ENCODE measurements at places on chromosomes 5 and 9.

DNA sequence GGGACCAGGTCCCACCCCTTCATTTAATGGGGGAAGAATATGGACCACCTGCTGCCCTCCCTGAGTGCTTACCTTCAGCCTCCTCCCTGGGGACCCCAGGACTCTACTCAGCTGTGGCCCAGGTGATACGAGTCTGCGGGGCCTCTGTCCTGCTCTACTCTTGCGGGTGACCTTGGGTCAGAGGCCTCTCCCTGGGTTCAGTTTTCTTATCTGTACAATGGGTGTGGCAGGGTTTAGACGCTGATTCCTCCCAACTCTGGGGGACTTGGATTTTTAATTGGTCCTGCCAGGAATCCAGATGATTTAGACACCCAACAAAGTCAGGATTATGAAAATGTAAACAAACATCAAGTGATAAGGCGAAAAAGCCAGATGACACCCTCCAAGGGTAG is 25.0 kb downstream of the FAM163B start:
- DNase-seq, result no peak

GRCh38 chr5:67176936-67177335 is 19.7 kb downstream of the CD180 start:
- DNase-seq, result no peak

GRCh38 chr9:14179449-14179848 is 134.5 kb downstream of the NFIB start:
- DNase-seq, result no peak

DNA sequence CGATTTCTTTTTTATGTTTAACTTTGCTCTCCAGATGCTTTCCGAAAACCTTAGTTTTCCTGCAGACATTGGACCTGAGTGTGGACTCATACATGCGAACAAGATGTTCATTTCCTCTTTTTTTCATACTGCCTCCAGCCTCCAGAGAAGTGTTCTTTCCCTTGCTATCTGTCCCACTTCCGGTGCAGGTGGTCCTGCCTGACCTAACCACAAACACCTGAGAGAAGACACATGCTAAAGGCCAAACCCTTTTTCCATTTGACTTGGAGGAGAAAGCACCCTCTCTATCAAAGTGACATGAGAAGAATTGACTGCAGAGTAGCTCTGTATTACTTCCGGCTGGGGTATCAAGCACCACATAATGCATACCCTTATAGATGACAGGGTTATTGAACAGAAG is 334.0 kb downstream of the ARHGEF28 start:
- no peak for DNase-seq

DNA sequence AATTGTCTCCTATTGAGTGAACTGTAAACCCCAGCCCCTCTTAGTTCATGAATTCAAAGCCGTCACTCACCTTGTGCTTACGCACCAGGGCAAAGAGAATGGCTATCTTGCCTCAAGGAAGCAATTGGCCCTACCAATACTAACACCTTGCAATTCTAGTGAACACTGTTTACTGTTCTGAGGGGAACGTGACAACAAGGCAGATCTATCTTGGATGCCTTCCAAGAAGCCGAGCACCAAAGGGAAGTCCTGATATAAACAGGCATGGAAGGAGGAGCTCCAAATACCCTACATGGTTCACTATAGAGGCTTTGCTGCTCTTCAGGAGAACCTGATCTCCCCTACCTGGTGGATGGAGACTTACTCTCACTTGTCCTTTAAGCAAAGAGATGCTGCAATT is 1.7 kb upstream of the PLPPR1 start:
- no peak for DNase-seq

GRCh38 chr5:15385037-15385436 is 114.9 kb upstream of the FBXL7 start:
- DNase-seq, result no peak

- DNase-seq, result no peak
These were observed 238.6 kb downstream of the SLF1 start for GRCh38 chr5:94857111-94857510.

GRCh38 chr9:133146746-133147411 is 16.8 kb downstream of the GBGT1 start:
- DNase-seq, result no peak

DNA sequence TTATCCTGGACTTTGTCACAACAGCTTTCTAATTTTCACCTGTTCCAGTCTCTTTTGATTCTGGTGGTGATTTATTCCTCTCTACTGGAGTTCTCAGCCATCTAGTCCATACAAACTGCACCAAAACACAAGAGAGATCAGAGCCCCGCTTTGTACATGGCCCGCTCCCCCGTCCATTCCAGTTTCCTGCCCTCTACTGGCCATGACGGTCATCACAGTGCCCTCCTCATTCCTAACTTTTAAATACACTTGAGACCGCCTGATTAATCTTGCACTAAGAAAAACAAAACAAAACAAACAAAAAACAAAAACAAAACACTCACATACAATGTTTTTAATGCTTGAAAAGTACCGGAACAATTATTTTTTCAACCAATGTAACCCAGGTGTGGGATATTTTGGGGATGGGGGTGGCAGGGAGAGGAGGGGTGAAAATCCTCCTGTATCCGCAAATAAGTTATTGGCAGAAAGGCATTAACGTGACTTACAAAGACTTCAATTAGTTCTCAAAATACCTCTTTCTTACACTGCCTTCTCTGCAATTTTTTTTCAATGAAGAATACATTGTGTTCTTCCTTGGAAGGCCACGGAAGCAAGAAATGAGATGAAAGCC is 84.8 kb upstream of the PAM start:
- no peak for DNase-seq

DNA sequence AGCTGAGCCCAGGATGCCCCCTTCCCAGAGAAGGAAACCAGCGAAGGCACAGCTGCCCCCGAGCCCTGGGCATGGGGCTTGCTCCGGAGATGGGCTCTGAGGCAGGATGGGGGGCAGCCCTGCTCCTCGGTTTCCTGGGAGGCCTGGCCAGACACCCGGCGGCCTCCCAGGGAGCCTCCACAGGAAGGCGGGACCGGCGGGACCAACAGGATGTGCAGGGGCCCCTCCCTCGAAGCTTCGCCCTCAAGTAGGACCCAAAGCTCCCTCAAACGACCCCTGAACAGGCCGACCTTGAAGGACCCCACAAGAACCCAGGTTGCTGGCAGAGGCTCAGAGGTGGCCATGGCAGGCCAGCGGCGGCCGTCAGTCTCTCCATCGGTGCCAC is 11.7 kb downstream of the EXD3 start:
- DNase-seq, result no peak

GRCh38 chr5:80763873-80764647 is 109.3 kb upstream of the DHFR start:
- DNase-seq, result no peak

All from activated gamma-delta T cell treated with anti-CD3 and anti-CD28 coated beads, Interleukin-2, amount 50 U/mL, for 16 hours (primary cell).